ENCODE measurements at places on chromosomes 13 and 19.
A peak's percentile ranks its signal among the peaks of the same experiment; 100 is the strongest.

GRCh38 chr13:48975101-48975855 lies 434 bp upstream of the FNDC3A start:
- DNase-seq = peak; percentile 75

DNA sequence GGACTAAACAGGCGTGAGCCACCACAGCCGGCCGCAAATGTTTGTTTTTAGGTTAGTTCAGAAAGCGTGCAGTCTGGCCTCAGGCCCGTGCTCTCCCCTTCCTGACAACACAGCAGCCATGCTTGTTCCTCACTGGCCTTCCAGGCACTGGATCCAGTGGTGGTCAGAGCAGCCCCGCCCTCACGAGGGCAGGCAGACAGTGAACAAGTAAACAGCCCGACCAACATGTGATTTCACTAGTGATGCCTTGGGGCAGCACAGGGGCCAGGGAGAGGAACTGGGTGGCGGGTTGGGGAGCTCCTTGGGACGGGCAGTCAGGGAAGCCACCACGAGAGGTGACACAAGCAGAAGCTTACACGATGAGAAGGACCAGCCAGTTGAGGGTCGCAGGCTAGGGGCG lies 40.8 kb downstream of the CAPN12 start:
- no peak for DNase-seq

DNA sequence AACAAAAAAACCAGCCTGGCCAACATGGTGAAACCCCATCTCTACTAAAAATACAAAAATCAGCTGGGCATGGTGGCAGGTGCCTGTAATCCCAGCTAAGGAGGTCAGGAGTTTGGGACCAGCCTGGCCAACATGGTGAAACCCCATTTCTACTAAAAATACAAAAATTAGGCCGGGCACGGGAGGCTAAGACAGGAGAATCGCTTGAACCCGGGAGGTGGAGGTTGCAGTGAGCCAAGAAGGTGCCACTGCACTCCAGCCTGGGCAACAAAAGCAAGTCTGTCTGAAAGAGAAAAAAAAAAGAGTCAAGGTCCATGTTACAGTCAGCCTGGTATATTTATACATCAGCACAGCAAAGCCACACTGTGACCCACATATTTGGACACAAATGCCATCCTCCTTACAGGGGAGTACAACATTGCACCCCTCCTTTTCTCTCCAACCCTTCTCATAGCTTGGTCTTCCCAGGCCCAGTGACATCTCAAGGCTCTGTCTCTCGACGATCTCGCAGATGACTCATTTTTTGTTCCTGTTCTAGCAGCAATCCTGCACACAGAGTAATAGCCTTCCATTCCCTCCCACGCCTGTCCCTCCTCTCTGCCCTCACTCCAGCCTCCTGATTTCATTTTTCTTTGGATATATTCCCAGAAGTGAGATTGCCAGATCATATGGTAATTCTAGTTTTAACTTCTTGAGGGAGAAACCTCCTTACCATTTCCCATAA lies 21.0 kb upstream of the DPP9 start:
- peak; percentile 76 for DNase-seq

DNA sequence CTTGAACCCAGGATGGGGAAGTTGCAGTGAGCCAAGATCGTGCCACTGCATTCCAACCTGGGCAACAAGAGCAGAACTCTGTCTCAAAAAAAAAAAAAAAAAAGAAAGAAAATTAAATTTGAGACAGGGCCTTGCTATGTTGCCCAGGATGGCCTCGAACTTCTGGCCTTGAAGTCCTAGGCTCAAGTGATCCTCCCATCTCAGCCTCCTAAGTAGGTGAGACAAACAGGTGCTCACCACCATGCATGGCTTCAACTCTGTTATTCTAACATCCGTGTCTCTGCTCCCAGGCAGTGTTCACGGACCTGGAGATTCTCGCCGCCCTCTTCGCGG lies 40.3 kb downstream of the PDE4A start:
- no peak for DNase-seq

DNA sequence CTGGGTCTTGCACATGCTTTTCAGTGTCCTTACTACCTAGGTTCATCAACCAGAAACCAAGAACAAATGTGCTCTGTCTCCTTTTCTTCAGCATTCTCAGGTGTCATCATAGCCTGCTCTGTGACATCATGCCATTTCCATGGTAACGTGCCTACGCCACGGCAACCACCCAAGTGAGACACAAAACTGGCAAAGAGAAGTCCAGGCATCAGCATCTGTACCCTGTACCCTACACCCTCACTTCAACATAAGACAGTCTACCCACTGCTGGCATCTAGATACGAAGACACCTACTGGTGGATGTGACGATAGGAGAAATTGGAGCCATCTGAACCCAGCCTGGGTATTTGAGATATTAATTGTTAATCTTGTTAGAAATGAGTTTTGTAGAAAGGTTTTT lies 13.3 kb downstream of the ZC3H4 start:
- no peak for DNase-seq

GRCh38 chr13:95471960-95472359 lies 80.6 kb upstream of the CLDN10 start:
- no peak for DNase-seq

DNA sequence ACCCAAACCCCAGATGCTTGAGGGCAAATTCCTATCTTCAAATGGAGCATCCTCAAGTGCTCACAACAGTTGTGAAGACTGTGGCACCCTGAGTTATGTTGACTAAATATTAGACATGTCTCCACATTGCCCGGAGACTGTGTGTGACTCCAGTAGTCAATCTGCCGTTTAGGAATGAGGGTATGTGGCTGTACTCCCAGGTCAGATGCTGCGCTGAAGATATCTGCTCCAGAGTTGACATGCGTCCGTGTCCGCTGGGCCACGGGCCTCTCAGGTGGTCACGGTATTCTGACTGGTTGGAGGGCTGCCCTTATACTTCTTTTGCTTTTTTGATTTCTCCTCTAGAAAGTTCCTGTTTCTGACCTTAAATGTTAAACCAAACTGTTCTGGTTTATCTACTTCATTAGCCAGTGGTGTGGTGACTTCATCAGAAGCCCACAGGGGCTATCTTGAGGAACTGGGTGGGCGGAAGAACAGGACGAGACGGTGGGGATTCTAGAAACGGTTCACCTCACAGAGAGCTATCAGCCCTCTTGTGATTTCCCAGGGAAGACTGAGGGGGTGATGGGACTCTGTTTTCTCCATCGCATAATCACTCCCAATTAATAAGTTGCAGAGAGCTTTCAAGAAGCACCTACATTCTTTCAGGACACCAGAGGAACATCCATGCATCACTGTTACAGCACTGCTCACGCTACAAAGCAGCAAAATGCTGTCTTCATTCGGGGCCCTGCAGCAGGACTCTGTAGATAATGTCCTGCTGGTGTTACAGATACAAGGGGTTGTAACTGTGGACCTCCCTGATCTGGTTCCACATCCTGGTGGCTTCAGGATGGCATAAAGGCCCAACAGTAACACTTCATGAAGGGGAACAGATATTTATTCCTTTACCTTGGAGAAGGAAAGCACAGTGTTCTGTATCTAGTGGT lies 1.3 kb upstream of the LCP1 start:
- no peak for DNase-seq

- no peak for DNase-seq
Measured at GRCh38 chr19:8500158-8500557, 2.3 kb downstream of the PRAM1 start.

GRCh38 chr19:36267061-36267845 lies 52.3 kb downstream of the ZNF146 start:
- DNase-seq = no peak

- DNase-seq = peak; percentile 63
Measured at GRCh38 chr19:15015946-15016542, 33.2 kb upstream of the CASP14 start.

DNA sequence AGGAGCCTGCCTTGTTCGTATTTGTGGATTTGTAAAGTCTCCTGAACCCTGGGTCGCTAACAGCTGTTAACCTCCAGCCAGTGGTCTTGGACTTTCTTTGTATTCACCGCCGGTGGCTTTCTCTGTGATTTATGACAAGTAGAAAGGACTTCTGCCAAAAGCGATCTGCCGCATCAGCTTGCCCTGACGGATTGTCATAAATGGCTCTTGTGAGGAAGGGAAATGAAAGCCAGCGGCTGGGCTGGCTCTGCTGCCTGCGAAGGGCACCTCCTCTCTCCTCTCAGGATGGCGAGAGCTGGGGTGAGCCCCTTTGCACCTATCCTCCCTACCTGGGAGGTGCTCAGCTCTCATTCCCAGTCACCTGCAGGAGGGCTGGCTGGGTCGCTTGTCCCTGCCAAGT lies 25.6 kb downstream of the DHRS12 start:
- no peak for DNase-seq

DNA sequence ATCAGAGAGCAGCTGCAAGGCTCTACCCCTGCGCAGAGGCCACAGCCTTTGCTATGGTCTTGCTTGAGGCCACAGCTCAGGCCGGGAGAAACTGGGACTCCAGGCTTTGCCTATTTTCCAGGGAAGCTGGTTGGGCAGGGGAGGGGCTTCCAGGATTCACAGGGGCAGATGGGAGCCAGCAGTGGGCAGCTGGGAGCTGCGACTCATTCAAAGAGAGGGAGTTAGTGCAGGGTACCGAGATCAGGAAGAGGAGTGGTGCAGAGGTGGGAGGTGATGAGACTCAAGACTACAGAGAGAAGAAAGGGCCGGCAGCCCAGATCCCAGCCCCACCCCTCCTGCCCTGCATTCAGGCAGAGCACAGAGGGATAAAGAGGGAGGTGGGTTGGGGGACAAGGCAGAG lies 12.1 kb downstream of the ADGRE5 start:
- DNase-seq = no peak

GRCh38 chr13:37187105-37187504 lies 81.6 kb upstream of the CSNK1A1L start:
- DNase-seq = no peak

- no peak for DNase-seq
Measured at GRCh38 chr19:17575871-17576757, 20.7 kb downstream of the COLGALT1 start.

GRCh38 chr19:52527956-52528351 lies 486 bp downstream of the ZNF808 start:
- DNase-seq = peak; percentile 9

DNA sequence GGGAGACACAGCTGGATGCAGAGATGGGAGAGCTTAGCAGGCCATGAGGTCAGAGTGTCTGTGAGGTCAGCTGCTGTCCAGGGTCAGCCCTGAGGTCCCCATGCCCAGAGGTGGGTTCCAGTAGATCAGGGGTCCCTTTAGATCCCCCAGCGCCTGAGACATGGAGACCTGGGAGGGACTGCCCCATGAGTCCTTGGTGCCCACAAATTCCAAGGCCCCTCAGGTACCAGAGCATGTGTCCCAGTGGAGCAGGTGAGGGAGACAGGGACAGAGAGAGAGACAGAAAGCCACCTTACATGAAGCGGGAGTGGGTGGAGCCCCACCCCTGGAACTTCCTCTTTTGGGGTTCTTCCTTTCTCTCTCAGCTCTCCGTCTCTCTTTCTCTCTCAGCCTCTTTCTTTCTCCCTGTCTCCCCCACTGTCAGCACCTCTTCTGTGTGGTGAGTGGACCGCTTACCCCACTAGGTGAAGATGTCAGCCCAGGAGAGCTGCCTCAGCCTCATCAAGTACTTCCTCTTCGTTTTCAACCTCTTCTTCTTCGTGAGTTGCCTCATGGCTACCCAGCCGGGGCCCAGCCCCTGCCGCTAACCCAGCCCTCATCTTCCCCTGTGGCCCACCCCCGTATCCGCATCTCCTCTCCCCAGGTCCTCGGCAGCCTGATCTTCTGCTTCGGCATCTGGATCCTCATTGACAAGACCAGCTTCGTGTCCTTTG lies at the start of gene CD37:
Gene CD37, plus strand, starts transcription at position 336 of the 713 bp plus-strand sequence. Its CDS starts 135 bp downstream, at position 471.
- no peak for DNase-seq

DNA sequence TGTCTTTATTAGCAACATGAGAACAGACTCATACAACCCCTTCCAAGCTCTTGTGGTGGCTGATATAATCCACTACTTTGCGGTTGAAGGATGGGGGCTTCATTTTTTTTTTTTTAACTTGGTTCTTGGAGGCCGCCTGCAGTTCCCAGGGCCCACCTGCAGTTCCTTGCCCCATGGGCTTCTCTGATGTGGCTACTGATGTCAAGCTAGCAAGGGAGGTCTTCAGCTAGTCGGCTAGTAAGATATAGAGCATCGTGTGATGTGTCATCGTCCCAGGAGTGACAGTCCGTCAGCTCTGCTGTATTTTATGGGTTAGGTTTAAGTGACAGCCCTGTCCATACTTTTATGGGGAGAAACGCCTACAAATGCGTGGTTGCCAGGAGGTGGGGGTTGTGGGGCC lies 26.1 kb downstream of the UHRF1 start:
- no peak for DNase-seq

DNA sequence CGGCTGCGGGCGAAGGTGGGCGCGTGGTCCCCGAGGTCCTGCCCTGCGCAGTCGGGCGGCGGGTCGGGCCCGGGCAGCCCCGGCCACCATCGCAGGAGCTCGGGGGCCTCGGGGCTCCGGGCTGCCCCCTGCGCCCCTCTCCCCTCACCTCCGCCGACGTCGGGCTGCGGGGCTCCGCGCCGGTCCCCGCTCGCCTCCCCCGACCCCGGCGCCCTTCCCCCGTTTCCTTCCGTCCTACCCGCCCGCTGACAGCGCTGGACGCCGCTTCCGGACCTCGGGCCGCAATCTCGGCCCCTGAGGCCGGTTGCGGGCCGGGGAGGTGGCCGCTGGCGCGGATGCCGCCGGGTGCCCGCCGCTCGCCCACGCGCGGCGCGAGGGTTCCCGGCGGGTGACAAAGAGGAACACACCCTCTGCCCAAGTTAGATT lies 720 bp downstream of the FARP1 start:
- no peak for DNase-seq

DNA sequence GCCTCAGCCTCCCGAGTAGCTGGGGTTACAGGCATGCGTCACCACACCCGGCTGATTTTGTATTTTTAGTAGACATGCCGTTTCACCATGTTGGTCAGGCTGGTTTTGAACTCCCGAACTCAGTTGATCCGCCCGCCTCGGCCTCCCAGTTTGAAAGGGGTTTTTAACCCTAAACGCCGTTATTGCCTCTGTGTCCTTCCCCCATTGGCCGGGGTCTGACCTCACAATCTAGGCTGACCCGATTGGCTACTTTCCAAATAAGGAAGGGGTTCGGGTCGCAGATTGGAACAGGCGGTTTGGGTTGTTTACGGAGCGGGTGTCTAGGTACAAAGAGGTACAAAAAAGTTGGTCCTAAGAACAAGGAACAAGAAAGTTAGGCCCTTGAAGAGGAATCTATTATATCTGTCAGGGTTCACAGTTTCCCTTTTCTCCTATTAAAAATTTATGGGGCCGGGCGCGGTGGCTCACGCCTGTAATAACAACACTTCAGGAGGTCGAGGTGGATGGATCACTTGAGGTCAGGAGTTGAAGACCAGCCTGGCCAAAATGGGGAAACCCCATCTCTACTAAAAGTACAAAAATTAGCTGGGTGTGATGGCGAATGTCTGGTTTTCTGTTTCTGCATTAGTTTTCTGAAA lies 1.0 kb downstream of the ZNF253 start:
- DNase-seq = peak; percentile 38

DNA sequence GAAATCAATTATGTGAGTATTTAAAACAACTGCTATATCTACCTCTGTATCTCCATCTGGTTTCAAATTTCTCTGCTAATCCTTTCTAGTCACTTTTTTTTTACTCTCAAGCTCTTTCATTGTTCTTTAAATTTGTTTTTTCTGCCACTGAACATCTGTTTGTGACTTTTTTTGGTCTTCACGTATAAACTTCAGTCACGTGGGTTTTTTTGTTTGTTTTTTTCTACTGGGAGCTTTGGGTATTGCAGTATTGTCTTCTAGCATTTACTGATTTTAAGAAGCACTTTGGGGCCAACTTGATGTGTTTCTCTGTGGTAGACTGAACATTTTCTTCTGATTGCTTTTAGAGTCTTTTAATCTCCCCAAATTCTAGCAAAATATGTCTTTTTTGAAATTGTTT lies 262.6 kb upstream of the RXFP2 start:
- DNase-seq = peak; percentile 8

GRCh38 chr13:79457948-79458347 lies 23.0 kb upstream of the NDFIP2 start:
- DNase-seq = no peak
